ENCODE measurements at places on chromosomes 1 and 21. TPM values are rescaled to one million over a fixed set of nuclear protein-coding genes. Genes with fewer than 3 reads are reported as not detected.

KRTAP12-2 gene
- not detected for total RNA-seq

BEND5 gene
- not detected for total RNA-seq

S100A12 gene
- total RNA-seq, result not detected

PFKL gene
- total RNA-seq, result 205 TPM

RSPO1 gene
- not detected for total RNA-seq

ID3 gene
- 189 TPM for total RNA-seq

PLPP3 gene
- 18.5 TPM for total RNA-seq

LEPR gene
- 10.2 TPM for total RNA-seq

RUNX3 gene
- total RNA-seq, result under 0.01 TPM

ADCY10 gene
- total RNA-seq, result not detected

FABP3 gene
- 0.35 TPM for total RNA-seq

RXRG gene
- total RNA-seq, result not detected

LEMD1 gene
- total RNA-seq, result not detected

NOL9 gene
- 22.2 TPM for total RNA-seq

HSD3B2 gene
- total RNA-seq, result not detected

AADACL4 gene
- total RNA-seq, result not detected

Measured in pulmonary artery endothelial cell (primary cell).